ENCODE measurements at places on chromosomes 2 and 18. TPM values are rescaled to one million over a fixed set of nuclear protein-coding genes. Genes with fewer than 3 reads are reported as not detected.

DNA sequence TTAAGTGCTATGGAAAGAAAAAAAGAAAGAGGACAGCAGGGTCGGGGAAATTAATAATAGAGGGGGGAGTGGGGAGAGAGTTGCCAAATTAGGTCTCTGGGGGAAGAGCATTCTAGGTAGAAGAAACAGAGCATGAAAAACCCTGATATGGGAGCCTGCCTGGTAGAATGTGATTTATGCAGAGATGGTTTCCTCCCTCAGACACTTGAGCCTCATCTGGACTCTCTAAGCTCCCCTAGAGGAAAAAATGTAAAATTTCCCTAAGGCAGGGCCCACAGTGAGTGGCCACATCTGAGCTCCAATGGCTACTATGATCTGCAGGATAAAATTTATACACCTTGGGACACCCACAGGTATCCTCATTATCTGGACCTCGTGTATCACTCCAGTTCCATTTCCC lies 20.6 kb upstream of the EPAS1 start:
- DNase-seq = no peak

DNA sequence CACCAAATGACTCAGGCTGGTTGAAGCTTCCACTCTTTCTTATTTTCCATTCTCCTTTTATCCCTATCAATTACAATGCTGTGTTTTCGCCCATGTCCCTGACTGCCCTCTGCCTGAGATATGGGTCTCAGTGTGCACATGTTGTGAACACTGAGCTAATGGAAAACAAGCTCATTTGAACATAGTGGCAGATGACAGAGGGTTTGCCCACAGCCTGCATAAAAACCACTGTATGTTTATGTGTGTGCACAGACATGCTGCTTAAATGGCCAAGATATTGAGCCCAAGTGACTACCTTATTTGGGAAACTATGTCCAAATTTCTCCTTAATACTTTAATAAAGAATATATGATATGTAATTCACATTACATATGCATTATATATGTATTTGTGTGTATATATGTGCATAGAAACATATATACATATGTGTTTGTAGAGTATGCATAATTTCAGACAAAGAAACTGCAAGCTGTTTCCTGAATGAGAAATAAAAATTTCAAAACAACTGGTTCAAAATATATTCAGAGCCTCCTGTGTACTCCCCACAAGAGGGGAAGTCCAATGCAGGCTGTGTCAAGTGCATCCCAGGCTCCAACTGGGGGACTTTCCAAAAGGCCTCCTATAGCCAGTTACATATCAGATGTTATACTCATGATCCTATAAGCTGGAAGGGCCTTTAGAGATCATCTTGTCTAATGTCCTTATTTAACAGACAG lies 92.7 kb upstream of the CD302 start:
- DNase-seq = no peak

DNA sequence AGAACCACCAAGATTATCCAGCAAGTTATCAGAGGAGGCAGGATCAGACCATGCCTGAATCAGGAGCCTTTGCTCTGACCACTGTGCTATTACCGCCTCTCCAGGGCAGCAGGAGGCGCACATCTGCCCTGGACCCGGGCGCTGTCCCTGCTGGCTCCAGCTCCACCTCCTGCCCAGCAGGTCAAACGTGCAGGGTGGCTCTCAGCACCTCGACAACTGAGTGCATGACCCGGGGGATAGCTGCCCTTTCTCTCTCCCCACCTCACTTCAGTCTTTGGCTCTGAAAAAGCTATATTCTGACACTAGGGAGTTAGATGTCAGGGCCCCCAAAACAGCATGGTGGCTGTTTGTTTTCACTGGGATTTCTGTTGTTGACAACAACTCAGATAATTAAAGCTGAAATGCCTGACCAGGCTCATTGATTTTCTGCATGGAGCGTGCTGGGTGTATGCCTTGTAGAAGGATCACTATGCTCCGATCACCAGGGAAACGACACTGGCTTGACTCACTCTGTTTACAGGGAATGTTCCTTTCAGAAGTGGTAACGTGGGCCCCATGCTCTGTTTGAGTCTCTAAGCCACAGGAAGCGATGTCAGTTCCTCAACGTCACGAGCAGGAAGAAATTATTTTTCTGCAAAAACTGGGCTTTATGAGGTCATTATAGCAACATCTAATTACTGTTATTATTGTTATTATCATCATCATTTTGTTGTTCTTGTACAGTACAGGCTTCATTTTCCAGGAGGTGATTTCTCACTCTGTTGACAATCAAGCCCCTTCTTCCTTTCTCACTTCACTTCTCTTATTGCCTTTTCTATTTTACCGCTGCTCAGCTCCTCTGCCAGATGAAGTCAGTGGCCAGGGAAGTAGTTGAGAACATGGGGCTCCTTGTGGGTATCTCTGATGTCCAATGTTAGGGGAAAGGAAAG lies 125.6 kb downstream of the PLB1 start:
- DNase-seq = no peak

RAB6C gene
- total RNA-seq = 0.24 TPM

BUB1 gene
- 7.6 TPM for total RNA-seq
